ENCODE measurements at places on chromosomes 1 and 21. TPM values are rescaled to one million over a fixed set of nuclear protein-coding genes. Genes with fewer than 3 reads are reported as not detected.

- DNase-seq = peak; percentile 72
These were observed 8.3 kb upstream of the TNFRSF9 start for GRCh38 chr1:7948960-7949359.

DNA sequence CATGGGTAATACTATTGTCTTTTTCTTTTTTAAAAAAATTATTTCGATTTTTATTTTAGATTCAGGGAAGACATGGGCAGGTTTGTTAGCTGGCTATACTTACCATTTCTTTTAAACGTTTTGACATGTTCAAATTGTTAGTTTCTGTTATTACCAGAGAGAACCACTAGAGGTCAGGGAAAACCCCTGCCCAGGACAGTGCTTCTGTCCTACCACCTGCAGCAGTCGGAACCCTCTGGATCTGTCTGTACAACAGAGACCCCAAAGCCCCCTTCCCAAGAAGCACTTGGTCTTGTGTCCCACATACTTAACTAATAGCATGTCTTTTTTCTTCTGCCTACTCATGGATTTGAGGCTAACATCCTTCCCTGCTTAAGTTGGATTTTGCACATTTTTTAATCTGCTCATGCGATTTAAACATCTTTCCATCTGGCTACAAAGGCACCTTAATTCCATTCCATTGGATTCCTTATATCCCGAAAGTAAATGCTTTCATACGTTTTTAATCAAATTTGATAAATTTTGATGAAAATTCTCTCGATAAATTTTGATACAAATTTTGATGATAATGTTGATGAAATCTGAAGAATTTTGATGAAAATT is 10.0 kb upstream of the C1orf115 start:
- no peak for DNase-seq

DNA sequence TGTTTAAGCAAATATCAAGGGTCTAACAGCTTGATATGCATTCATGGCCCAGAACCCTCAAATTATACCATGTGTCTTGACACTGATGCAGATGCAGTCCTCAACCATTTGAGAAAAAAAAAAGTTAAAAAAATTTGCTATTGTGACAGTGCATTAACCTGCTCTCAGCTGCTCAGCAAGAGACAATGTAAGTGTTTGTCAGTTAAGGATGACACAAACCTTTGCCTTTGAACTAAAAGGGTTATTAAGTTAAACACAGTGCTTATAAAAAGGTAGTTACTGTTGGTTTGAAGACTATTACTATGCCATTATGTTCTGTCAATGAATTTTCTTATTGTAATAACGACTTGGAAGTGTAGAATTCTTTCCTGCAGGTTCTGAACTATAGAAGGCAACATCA is 655.6 kb upstream of the NEGR1 start:
- DNase-seq = no peak

GRCh38 chr1:27316860-27317259 is 5.1 kb upstream of the TMEM222 start:
- DNase-seq = no peak

- DNase-seq = no peak
These were observed 113.3 kb upstream of the DPT start for GRCh38 chr1:168842306-168842705.

DNA sequence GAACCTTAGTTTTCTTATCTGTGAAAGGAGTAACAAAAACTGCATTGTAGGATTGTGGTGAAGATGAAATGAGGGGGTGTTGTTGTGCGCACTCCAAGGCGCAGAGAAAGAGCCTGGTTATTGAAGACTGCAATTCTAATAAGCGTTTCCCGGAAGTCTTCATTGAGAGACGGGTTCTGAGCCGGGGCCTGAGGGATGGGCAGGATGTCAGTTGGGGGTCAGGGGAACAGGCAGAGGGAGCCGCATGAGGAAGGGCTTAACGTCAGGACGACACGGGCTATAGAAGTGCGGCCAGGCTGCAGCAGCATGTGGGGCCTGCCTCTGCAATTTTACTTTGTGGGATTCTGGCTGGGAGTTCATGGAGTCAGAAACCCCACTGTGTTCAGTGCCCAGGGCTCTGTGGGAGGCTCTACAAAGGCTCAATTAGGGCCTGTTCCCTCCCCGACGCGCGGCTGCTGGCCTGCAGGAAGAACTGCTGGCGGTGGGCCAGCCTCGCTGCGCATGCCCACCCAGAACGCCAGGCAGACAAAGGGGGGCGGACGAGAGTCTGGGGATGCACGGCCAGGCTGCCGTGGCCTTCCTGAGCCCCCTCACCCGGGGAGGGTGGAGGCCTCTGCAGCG is 20.7 kb downstream of the TRIM62 start:
- no peak for DNase-seq

- peak; percentile 61 for DNase-seq
These were observed 117.5 kb upstream of the HOOK1 start for GRCh38 chr1:59697150-59697800.

DNA sequence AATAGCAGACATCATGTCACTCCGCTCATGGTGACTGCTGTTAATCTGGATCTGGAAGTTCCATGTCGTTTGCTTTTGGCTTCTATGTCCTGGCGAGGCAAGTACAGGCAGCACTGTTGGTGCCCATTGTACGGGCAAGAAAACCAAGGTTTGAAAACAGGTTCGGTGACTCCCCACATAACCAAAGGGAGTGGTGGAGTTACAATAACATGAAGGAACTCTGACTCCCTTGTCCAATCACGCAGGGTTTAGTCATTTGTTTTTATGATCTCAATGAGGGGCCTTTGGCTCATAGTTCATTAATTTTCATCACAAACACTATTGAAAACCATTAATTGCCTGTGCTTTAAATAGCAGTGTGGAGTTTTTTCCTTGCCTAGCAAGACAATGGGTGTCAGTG is 82.9 kb upstream of the SSX2IP start:
- DNase-seq = no peak

- no peak for DNase-seq
These were observed 9.7 kb downstream of the MACF1 start for GRCh38 chr1:39214021-39214713.

- DNase-seq = peak; percentile 78
These were observed 17.0 kb upstream of the RUNX3 start for GRCh38 chr1:24946861-24947658.

DNA sequence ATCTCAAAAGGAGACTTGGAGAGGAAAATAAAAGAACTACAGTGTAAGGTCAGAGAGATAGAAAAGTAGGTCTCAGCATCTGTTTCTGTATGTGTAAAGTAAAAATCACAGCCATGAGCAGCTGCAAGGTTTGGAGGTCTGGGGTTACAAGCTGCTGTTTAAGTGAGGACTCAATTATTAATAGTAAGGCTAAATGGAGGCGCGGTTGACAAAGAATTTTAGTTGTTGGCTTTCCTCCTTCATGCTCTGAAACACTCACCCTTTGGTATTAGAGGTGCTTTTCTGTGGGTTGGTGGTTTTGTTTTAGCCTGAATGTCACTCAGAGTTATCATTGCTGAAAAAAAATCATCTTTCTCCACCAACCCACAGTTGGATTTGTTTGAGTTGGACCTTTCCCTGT is 59.8 kb upstream of the HAO2 start:
- no peak for DNase-seq

- DNase-seq = no peak
These were observed 47.6 kb downstream of the ATP1A1 start for GRCh38 chr1:116420417-116421200.

DNA sequence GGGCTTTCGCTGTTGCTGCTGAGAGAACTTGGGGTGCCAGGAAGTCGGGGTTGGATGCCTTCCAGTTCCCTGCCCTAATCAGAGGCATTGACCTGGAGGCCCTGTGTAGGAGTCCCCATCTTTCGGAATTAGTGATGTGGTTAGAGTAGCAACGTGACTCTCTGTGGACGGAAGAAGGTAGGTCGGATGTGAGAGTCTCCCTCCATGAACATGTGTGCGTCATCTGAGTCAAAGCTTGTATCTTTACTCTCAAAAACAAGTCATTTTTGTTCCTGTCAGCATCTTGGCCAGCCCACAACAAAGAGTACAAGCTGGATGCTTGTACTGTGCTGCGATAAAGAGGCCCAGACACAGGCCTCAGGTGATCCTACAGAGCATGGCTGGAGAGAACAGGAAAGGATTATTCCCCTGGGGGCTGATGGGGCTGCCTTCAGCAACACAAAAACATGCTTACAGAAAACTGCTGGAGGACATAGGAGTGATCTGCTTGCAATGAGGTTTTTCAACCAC is 31.0 kb upstream of the IL10 start:
- peak; percentile 90 for DNase-seq

DNA sequence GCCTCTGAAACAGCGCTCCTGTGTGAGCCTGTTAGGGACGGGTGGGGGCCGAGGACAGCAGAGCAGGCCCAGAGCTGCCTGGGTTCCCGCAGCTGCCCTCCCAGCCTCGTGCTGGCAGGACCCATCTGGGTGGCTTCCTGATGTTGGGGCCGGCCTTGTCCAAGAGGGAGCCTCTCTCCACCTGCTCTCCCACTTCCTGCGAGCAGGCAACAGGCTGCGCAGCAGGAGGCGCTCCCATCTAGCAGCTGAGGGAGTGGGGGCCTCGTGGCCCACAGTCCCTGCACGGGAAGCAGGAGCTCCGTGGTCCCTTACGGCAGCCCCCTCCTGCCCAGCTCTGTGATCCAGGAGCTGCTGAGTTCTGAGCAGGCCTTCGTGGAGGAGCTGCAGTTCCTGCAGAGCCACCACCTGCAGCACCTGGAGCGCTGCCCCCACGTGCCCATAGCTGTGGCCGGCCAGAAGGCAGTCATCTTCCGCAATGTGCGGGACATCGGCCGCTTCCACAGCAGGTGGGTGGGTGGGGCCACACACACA is 68.0 kb downstream of the TRIM11 start:
- no peak for DNase-seq

DNA sequence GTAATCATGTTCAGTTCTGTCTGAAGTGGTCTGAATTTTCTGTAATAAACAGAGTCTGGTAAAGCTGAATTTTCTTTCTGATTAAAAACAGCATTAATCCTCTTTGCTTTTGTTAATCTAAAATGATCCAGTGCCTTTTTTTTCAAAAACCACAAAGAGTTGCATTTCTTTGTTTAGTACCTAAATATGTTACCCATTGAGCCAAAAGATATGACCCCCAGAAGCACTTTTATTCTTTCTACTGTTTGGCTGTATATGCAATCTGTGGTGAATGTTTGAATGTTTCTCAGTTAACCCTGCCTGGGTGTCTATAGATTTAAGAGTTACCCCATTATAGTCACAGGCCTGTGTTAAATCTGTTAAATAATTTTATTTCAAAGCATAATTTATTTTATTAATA is 394.8 kb downstream of the PTPRC start:
- no peak for DNase-seq

GRCh38 chr21:26795866-26796329 is 49.3 kb downstream of the ADAMTS1 start:
- no peak for DNase-seq

- no peak for DNase-seq
These were observed 110.9 kb downstream of the ASTN1 start for GRCh38 chr1:177053648-177054047.

- DNase-seq = no peak
These were observed 111.3 kb downstream of the TGFB2 start for GRCh38 chr1:218456444-218456843.

DNA sequence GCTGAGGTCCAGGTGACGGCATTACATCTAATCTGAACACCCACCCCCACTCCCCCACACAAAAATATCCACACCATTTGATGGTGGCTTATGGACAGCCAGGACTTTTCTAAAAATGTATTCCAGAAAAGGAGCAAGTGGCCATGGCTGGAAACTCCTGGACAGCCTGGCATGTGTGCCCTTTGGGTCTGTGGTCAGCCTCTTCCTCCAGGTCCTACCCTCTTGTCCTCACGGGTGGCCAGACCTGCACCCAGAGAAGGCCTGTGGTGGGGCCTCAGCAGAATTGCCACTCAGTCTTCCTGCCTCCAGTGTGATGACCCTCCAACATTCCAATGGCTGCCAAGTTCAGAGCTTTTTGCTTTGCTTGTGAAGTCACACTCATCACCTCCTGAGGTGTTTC is 600.6 kb downstream of the AJAP1 start:
- no peak for DNase-seq

DNA sequence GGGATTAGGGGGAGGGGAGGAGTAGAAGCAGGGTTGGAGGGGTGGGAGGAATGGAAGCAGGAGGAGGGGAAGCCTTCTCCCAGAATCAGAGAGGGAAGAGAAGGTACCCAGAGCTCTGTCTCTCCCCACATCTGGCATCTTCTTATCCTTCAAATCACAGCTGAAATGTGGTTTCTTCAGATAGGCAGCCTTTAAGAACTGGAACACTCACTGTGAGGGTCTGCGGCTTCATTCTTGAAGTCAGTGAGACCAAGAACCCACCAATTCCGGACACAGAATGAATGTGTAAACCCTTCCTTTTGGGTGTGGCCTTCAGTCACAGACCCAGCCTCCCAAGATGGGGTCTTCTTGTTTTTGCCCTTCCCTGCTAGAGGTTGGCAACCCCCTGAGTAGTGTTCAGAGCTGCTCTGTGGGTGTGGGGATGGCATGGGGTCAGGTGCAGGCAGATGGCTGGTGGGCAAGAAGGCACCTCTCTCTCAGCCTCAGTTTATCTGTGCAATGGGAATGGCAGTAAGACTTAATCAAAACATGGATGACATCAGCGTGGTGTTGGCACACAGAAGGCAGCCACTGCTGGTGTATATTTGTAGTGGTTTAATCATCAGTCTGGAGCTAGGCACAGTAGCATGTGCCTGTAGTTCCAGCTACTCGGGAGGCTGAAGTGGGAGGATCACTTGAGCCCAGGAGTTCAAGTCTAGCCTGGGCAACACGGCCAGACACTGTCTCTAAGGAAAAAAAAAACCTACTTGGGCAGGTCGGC is 7.2 kb downstream of the FAAH start:
- no peak for DNase-seq

DNA sequence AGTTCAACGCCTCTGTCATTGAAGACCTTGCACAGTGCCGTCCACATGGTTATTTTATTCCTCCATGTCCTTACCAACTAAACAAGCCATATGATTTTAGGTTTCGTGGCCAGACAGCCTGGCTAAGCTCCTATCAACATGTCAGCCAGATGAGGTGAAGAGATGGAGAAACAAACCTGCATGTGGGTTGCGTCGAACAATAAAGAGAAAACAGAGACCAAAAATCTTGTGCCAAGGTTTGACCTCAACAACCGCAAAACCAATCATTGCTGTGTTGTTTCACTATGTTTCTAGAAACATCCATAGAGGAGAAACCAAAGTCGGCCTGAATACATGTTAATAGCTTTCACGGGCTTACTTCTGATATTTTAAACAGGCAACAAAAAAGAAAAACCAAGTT is 544.6 kb downstream of the SMYD3 start:
- DNase-seq = no peak

GRCh38 chr1:25744636-25745425 is 55.2 kb upstream of the SELENON start:
- no peak for DNase-seq

CD5L gene
- total RNA-seq = not detected

DYNLT5 gene
- not detected for total RNA-seq

CELA3B gene
- not detected for total RNA-seq

RNU1-4 gene
- total RNA-seq = 3,744 TPM

PADI6 gene
- not detected for total RNA-seq

FCER1G gene
- total RNA-seq = 1.1 TPM

C1QA gene
- not detected for total RNA-seq

EPHA8 gene
- total RNA-seq = not detected

CCDC27 gene
- not detected for total RNA-seq

RLF gene
- total RNA-seq = 21.4 TPM

GBP7 gene
- total RNA-seq = 0.18 TPM

TAF13 gene
- 18.1 TPM for total RNA-seq

MAB21L3 gene
- not detected for total RNA-seq

SELENBP1 gene
- total RNA-seq = not detected

ALG14 gene
- 2.8 TPM for total RNA-seq

CDC73 gene
- 55.6 TPM for total RNA-seq

DDR2 gene
- total RNA-seq = 0.18 TPM

ANGPTL7 gene
- not detected for total RNA-seq

All from activated CD8-positive, alpha-beta memory T cell treated with anti-CD3 and anti-CD28 coated beads, Interleukin-2, amount 10 ng/mL, durations not matched to agents 7 days and 5 days (primary cell).